DND-41 (cell line): ENCODE measurements at places on chromosomes 4 and X.

DNA sequence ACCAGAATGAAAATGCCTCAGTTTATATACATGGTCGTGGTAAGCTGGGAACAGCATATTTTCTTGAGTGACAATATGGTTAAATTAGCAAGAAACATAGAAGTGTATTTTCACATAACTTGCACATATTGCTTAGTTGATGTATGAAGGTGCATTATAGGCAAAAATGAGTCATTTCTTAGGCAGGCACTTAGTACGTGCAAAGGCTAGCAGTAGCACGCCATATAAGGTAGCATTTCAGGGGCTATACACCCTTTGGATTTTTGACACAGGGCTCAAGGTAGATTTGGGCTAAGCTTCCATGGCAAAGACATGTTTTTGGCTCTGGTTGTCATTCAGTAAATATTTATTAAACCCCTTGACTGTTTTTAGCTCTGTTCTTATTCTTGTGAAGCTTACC, 33.1 kb downstream of the PCDH7 start:
- no peak for DNase-seq

DNA sequence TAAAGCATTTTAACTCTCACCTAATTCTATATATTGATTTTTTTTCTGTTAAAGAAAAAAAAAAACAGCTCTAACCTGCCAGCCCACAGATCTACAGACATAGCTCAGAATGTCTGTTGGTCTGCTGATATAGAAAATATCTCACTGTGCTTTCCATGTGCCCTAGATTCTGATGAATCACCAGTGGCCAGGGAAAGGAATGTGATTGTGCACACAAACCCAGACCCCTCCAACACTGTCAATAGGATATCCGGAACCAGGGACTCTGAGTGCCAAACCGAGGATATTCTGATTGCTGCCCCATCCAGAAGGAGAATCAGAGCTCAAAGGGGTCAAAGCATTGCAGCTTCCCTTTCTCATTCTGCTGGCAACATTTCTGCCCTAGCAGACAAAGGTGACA, 12.1 kb upstream of the SCML1 start:
- no peak for DNase-seq

GRCh38 chrX:31440546-31440945, 368.7 kb upstream of the FTHL17 start:
- DNase-seq = no peak

DNA sequence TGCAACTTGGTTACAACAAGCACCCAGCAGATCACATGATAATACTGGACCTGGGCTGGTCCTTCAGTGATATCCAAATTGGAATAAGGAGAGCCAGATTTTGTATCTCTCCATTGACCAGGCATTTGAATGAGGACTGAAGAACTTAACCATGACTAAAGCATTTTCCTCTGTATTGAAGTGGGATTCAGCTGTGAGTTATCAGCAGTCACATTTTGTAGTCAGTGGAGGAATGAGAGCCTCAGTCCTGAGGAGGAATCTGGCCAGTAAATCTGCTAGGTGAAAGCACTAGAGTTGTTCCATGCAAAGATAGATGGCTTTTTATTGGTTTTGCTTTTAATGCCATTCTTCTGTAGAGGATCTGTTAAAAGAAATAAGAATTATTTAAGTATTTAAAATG, 1506.0 kb downstream of the PCDH7 start:
- no peak for DNase-seq

DNA sequence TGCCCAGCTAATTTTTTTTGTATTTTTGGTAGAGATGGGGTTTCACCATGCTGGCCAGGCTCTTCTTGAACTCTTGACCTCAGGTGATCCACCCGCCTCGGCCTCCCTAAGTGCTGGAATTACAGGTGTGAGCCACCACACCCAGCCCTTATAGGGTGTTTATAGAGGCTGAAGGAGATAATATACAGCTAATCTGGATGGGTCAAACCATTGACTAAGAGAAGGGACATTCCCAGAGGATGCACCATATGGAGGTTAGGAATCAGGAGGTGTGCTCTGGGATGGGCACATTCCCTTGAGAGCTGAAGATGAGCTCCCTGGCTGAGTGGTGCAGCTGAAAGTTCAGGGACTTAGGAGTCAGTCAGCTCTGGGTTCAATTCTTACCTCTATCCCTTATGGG, 68.3 kb upstream of the SHISA3 start:
- no peak for DNase-seq

DNA sequence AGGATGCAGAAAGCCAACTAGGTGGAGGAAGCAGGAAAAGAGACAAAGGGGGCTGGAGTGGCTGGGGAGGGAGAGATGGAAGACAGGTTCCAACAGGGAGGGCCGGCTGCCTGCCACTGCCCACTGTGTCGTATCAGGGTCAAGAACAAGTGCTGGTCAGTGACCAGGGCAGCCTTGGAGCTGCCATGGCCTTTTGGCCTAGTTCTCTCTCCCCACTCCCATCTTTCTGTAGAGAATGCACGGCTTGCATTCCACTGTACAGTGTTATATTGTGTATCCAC, 11.9 kb downstream of the L1CAM start:
- DNase-seq = no peak
